ENCODE measurements at places on chromosomes 6 and 20.

GRCh38 chr20:54067606-54068174 is 2.7 kb downstream of the BCAS1 start:
- DNase-seq: peak; percentile 56

- no peak for DNase-seq
Observed at GRCh38 chr6:43242908-43243663, at the start of gene TTBK1. TSS of gene TTBK1 (plus strand) at chr6:43243481. CDS start at chr6:43246661, 3,180 bp downstream.

DNA sequence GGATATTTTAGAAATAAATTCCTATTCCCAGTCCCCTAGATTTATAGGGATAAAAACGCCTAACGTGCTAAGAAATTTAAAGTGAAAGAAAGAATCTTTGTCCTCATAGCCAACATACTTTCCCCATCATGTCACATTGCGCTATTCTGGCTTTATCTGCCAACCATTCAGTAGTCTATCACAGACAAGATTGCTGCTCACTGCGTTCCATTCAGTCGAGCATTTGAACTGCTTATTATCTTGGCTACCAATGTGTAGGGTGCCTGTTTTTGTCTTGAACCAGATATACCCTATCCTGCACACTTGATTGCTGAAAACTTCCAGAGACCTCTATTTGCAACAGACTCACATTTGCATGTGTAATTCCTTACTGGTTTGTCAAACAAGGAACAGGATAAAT is 751.5 kb downstream of the EPHA7 start:
- no peak for DNase-seq

- DNase-seq: no peak
Observed at GRCh38 chr6:56539527-56540105, 103.1 kb downstream of the DST start.

DNA sequence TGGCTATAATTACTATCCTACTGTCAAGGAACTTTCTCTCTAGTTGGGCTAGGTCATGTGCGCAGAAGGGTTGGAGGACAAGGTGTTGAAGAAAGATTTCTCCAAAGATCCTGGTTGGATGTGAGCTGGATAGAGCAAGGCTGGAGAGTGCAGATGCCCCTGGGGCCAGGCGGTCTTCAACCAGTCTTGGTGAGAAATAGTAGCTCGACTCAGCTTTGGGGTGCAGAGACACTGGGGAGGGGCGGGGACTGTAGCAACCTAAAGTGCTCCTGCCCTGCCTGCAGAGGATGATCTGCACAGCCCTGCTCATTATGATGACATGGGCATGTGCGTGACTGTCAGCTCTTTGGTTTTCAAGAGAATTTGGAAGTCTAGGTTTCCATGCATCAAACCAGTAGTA is 35.9 kb downstream of the PHACTR3 start:
- no peak for DNase-seq

GRCh38 chr6:20686142-20686541 is 151.9 kb downstream of the CDKAL1 start:
- no peak for DNase-seq

GRCh38 chr6:35476004-35476403 is 7.8 kb downstream of the RPL10A start:
- DNase-seq: no peak

DNA sequence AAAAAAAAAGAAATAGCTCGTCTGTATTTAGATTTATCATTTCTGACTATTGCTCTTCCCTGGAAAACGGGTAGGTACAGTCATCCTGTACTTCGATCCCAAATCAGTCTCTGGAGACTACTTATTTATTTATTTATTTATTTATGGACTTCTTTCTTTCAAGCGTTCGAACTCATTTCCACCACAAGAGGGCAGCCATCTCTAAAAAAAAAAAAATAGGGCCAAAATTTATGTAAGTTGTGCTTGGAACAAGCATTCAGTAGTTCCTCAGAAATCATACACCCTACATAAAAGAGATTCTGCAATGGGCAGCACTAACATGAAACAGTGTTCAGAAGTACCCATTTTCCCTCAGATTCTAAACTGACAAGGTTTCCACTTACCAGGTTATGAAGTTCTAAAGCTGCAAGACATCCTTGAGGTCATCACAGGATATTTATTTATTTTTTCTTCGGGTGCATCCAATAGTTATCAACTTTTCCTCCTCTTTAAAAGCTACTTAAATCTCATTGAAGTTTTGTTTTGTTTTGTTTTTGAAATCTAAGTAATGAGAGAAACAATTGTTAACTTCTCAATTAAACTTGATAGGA is 1.9 kb upstream of the BMP2 start:
- DNase-seq: no peak

- DNase-seq: no peak
Observed at GRCh38 chr6:11129908-11130565, 18.5 kb upstream of the ERVFRD-1 start.

- peak; percentile 33 for DNase-seq
Observed at GRCh38 chr6:86969573-86969972, 32.2 kb downstream of the HTR1E start.

Measured in retinal pigment epithelial cell (primary cell).